Mesenchymal stem cell (in vitro differentiated cells and primary cell): ENCODE measurements at places on chromosomes 11 and 22.

DNA sequence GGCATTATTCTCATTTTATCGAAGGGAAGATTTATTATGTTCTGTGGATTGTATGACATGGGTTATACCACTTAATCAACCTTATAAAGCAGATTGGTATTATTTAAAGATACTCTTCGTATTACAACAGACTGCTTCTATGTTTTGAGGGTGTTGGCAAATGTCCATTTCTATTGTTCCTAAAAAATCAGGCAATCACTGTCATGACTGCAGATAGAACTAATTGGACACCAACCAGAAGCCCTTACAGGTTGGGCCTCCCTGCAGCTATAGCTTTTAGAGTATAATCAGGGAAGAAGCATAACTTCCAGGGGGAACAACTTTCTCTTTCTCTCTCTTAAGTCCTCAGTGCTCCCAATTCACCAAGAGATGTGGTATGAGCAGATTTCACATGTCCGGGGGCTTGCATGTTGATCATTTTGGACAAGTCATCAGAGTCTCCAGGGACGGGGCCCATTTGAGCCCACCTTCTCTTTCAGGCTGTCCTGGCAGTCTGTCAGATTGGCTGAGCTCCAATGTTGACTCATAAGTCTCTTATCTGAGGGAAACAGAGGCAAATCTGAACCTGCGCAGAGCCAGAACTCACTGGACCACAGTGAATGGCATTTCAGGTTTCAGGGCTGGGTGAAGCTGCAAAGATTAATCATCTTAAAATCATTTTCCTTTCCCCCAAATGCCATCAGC is 264.0 kb upstream of the CCDC90B start:
- no peak for DNase-seq

GRCh38 chr22:45503050-45503815 is 550 bp downstream of the FBLN1 start:
- DNase-seq, result peak; percentile 45

DNA sequence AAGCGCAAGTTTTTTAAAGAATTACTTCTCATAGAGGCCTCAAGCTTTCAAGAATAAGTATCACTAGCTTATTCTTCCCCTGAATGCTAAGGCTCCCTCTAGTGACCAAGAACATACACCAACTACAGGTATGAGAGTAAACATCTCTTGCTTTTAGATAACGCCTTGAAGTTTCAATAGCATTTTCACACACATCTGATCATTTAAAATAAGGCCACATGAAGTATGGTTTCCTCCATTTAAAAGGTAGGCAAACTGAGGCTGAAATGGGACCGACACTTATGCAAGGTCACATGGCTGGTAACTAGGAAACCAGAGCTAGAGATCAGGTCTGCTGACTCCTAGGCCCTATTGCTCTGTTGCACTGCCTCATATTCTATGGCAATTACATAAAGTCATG is 66.5 kb downstream of the CCDC34 start:
- peak; percentile 55 for DNase-seq

DNA sequence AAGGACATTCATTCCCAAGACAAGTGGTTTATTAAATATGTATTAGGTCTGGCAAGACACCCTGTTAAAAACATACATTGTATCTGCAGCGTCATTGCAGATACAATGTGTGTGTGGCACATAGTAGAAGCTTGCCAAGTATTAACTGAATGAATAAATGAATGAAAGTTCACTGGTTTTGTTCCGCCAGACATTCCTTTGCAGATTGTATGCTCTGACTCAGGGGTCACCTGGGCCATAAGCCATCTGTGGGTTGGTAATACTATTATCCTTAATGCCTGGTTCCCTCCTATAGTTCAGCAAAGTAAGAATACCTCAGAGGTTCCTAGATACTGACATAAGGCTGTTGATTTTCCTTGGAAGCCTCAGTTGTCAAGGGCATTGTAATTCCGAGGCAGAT is 377.3 kb upstream of the CCDC90B start:
- no peak for DNase-seq

DNA sequence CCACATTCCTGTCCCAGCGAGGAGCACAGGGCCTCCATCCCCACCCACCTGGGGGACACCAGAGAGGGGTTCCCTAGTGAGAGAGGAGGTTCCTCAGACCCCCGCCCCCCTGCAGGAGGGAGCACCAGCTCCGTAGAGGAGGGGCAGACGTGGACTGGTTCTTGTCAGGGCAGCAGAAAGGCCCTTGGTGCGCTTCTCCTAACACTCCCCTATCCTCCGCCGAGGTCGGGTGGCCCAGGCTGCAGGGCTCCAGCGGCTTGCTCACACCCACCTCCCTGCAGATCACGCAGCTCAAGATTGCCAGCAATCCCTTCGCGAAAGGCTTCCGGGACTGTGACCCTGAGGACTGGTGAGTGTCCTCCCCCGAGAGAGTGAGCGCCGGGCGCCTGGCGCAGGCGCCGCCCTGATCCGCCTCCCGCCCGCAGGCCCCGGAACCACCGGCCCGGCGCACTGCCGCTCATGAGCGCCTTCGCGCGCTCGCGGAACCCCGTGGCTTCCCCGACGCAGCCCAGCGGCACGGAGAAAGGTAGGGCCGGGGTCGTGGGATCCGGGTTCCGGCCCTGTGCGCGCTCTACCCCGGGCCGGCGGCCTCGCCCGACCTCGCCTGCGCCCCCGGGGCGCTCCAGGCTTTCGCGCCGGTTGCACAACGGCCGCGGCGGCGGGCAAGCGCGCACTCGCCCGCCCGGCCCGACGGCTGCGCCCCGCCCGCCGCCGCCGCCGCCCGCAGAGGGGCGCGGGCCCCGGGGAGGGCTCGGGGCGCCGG is 5.1 kb downstream of the TBX1 start:
- peak; percentile 38 for DNase-seq

DNA sequence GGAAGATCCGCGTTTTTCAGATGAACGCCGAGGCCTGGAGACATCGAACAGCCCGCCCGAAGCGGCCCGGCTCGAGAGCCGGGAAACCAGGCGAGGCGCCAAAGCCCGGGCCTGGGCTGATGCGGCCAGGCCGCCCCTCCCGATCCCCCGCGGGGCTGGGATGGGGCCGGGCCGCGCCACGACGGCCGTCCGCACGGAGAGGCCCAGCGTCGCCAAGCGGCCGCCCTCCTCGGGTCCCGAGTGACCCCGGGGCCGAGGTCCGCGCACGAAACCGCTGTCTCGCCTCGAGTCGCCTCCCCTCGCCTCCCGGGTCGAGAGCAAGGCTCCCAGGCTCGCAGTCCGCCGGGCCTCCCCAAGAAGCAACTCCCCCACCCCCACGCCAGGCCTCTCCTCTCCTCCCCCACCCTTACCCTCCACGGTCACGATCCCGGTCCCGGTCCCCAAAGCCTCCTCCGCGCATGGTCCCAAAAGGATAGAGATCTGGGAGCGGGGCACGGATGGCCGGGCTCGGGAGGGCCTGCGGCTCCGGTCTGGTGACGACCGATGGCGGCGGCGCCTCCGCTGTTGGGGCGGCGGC is 482 bp downstream of the DDX17 start:
- DNase-seq, result peak; percentile 72

DNA sequence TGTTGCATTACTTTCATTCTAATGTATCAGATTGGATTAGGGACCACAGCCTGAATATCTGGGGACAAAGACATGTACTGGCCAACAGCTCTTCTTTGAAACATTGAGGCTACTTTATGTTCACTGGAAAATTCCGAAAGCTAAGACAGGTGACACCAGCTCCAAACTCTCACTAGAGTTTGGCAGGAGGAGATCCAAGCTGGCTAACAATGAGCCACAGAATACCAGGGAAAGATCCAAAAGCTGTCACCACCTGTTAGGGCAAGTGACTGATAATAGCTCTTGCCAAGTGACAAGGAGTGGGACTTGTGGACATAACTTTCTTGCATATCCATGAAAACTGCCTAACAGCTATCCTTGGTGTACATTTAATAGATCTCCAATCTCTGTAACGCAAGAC is 333.3 kb downstream of the TTC28 start:
- DNase-seq, result no peak

DNA sequence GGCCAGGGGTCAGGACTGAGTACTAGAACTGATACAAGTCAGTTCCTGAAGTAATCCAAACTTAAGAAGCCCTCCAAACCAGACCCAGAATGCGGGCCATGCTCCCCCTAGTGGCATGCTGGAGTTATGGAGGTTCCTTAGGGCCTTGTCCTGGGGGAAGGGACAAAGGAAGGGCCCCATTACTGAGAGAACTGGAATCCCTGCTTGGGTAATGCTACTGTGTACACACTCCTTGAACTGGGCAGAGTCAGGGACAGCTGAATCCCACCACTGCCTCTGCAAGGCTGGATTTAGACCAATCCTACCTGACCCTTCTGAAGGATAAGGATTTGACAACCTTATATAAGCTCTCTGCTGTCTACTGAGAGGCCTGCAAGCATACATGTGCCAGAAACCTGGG is 97.3 kb upstream of the AKIP1 start:
- DNase-seq, result peak; percentile 92

DNA sequence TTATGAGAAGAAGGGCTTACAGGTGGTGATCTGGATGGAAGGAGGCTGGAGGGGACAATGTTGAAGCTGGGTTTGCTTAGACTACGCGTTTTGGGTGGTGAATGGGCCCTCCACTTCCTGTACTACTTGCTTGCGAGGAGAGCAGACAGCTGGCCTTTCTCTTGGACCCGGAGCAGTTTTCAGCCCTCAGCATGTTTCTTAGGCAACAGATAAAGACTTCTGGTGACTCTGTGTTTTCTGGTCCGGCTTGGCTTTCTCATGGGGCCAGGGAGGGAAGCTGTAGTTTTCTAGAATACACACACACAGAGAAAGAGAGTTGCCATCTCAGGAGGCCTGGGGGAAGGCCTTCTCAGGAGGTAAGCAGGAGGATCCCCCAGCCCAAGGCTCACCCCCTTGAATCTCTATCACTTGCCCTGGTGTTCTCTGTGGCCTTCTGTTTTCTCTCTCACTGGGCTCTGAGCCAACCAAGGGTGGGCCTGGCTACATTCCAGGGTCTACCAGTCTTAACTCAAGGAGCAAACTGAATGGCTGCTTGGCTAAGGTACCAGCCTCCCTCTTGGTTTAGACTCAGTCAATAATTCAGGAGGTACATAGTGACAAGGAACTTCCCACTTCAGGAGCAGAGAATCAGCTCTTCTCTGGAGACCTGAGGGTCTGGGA is 2.4 kb downstream of the CCS start:
- peak; percentile 84 for DNase-seq

DNA sequence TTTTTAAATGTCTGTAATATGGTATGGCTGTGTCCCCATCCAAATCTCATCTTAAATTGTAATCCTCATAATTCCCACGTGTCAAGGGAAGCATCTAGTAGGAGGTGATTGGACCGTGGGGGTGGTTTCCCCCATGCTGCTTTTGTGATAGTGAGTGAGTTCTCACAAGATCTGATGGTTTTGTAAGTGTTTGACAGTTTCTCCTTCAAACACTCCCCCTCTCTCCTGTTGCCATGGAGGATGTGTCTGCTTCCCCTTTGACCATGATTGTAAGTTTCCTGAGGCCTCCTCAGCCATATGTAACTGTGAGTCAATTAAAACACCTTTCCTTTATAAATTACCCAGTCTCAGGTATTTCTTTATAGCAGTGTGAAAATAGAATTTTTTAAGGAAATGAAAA is 31.1 kb upstream of the CD44 start:
- DNase-seq, result no peak

- no peak for DNase-seq
Observed at GRCh38 chr11:128624269-128625175, 37.2 kb upstream of the ETS1 start.

DNA sequence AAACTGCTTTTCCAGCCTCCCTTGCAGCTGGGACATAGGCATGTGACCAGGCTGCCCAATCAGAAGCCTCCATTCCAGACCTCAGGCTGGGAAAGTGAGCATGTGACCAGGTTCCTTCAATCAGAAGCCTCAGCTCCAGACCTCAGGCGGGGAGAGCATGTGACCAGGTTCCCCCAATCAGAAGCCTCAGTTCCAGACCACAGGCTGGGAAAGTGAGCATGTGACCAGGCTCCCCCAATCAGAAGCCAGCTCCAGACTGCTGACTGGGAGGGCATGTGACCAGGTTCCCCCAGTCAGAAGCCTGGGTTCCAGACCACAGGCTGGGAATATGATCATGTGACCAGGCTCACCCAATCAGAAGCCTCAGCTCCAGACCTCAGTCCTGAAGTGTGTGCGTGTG is 11.7 kb upstream of the IL2RB start:
- DNase-seq, result peak; percentile 26

GRCh38 chr11:102287964-102288724 is 29.1 kb upstream of the BIRC3 start:
- DNase-seq, result peak; percentile 78

DNA sequence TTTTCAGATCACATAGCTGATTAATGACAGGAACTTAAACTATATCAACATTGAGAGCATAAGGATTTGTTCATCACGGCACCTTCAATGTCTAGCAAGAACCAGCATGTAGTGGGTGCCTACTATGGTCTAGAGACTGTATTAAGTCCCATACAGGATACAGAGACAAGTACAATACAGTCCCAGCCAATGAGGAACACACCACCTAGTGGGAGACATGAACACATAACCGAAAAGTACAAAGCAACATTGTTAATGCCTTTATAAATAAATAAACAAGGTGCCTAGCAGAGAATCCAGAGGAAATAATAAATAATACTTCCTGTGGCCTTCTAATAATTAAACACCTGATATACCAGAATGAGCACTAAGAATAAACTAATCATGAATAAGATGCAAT is 87.7 kb upstream of the OPCML start:
- no peak for DNase-seq

GRCh38 chr11:42337786-42338455 is 878.5 kb upstream of the LRRC4C start:
- no peak for DNase-seq

GRCh38 chr22:39474351-39475111 is 17.7 kb downstream of the MGAT3 start:
- DNase-seq, result peak; percentile 40

DNA sequence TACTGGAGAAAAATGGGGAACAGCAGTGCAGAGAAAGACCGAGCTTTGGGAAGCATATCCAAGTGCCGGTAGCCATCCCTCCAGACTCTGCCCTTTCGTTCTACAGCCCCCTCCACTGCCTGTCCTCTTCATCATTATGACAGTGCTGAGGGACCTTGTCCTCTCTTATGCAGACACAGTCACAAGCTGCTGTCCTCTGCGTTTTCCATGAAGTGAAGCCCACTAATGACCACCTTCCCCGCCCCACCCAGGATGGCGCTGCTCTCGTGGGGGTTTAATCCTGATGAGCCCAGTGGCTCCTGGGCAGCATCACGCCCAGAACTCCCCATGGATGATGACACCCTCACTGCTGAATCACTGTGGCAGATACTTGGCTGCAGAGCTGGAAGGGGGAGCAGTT is 157.7 kb downstream of the PKNOX2 start:
- no peak for DNase-seq

DNA sequence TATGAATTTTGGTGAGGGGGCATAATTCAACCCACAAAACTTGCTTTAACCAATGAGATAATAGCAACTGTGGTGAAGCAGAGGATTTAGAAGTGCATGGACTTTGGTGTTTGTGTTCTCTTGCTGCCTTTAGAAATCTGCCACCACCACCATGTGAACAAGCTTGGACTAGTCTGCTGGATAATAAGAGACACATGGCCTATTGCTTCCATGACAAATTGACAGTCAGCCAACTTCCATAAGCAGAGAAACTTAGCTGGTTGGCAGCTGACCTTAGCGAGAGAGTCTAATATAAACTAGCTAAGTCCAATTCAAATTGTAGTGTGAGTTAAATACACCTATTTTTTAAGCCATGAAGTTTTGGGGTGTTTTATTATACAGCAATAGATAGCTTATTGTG is 482.1 kb upstream of the ANO5 start:
- no peak for DNase-seq

- peak; percentile 59 for DNase-seq
Observed at GRCh38 chr11:35548925-35549561, 23.6 kb upstream of the PAMR1 start.
